ENCODE measurements at places on chromosomes 3 and 15. TPM values are rescaled to one million over a fixed set of nuclear protein-coding genes. Genes with fewer than 3 reads are reported as not detected.
A peak's percentile ranks its signal among the peaks of the same experiment; 100 is the strongest.

GRCh38 chr3:186454881-186455703 is 89.1 kb downstream of the CRYGS start:
- no peak overlapping the region for H3K27ac ChIP-seq
- no peak for DNase-seq
- no peak overlapping the region for H3K4me3 ChIP-seq
- no peaks in the 10 kb centered on the region for H3K36me3 ChIP-seq

GRCh38 chr15:49415638-49416037 is 7.4 kb upstream of the FGF7 start:
- H3K4me1 ChIP-seq: no peaks in the 10 kb centered on the region
- no peaks in the 10 kb centered on the region for H3K36me3 ChIP-seq
- no peak for DNase-seq
- no peak overlapping the region for H3K27ac ChIP-seq
- no peak overlapping the region for H3K4me3 ChIP-seq

DNA sequence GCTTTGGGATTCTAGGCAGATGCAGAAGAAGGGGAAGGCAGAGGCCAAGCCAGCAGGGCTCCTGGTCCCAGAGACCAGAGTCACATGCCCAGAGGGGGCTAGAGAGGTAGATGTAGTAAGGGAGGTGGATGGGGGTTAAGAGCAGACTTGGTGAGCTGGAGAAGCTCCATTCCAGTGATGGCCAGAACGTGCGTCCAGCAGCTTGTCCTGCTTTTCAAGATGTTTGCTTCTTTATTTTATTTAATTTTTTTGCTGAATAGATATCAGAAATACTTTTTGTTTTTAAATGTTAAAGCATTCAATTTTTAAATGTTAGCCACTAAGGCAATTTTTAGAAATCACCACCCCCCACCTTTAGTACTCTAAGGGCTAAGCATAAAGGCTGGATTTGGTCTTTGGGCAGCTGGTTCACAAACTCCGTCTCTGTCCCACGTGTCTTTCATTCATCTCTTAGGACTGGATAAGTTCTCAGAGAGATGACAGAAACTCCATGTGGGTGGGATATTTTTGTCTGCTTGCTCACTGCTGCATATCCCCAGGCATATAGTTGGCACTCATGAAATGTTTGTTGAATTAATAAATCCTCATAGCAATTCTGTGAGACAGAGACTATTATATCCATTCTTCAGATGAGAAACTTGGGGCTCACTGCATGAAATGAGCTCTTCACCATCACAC is 6.7 kb downstream of the COLQ start:
- no peaks in the 10 kb centered on the region for H3K27me3 ChIP-seq
- peaks cover 9% of the 10 kb centered on the region for H3K4me1 ChIP-seq
- no peak for DNase-seq
- no peak overlapping the region for H3K4me3 ChIP-seq
- H3K27ac ChIP-seq: no peak overlapping the region
- H3K36me3 ChIP-seq: no peaks in the 10 kb centered on the region

DNA sequence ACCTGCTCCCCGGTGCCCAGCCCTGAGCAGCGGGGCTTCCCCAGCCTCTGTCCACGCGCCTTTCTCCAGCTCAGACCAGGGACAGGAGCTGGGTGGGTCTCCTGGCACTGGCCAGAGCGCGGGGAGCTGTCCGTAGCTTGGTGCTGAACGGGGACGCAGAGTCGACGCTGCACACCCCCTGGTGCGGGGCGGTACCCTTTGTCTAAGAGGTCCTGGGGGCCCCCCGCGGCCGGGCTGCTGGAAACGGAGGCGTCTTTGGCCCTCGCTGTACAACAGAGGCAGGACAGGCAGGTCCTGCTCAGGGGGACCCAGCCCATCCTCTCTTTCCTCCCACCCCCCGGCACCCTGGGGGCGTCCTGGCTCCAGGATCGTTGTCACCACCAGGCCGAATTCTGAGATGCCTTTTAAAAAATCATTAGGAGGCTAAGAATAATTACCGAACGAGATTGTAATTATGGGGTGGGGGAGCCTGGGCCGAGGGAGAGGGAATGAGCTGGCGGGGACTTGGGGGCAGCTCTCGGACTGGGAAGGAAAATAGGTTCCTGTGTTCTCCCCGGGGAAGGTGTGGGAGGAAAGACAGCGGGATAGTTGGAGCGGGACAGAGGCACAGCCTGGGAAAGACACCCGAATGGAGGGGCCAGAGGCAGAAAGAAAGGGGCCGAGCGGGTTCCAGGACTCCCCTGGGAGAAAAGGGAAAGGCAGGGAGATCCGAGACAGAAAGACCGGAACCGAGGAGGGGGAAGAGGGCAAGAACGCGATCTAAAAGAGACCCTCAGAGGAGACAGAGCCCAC is 4.1 kb upstream of the SKOR1 start:
- H3K36me3 ChIP-seq: peaks cover 3% of the 10 kb centered on the region
- H3K27ac ChIP-seq: no peak overlapping the region
- peaks cover 88% of the 10 kb centered on the region for H3K27me3 ChIP-seq
- DNase-seq: no peak
- peak overlapping the region; percentile 5 for H3K4me3 ChIP-seq

DNA sequence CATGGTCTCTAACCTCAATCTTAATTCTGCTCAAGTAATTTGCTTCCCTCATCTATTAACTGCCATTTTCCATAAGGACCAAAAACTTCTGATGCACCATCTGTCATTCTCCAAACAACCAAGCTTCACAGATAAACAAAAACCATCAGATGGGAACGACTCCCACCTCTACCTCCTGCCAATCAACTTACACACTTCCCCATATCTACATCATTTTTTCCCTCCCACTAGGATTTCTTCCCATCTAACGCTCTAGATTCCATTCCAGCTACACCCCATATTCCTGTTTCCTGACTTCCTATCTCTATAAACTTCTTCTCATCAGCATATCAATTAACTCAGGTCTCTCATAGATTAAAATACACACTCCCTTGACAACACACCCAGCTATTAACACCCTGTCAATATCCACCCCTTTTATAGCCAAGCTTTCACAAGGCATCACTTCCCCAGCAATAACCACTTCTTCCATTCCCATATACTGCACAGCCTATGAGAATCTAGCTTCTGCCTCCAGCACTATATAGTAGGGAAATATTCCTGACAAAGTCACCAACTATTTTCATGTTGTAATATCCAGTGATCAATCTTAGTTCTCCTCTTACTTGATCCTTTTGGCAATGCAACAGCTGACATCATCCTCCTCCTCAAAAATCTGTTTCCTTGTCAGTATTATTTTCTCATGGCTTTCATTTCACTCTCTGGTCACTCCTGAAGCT is 39.2 kb downstream of the SNX4 start:
- H3K4me3 ChIP-seq: no peak overlapping the region
- H3K36me3 ChIP-seq: peaks cover 6% of the 10 kb centered on the region
- no peak for DNase-seq
- no peaks in the 10 kb centered on the region for H3K27me3 ChIP-seq

DNA sequence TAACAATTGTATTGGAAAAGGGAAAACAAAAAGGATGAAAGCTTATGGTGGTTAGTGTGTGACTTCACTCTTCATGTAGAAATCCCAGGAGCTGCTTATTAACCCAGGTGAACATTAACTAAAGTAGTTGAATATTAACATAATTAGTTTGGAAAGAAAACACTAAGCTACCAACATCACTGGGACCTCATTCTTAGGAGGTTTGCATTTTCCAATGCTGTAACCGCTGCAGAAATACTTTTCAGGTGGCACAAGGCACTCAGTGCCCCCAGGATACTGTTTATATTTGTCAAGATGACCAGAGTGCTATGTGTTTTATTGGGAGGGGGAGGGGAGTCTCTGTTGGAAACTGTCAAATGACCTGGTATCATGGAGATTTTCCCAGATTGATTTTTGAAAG is 25.9 kb upstream of the VILL start:
- peaks cover 6% of the 10 kb centered on the region for H3K4me1 ChIP-seq
- H3K36me3 ChIP-seq: no peaks in the 10 kb centered on the region
- DNase-seq: no peak
- no peak overlapping the region for H3K27ac ChIP-seq
- no peak overlapping the region for H3K4me3 ChIP-seq

GRCh38 chr15:67382723-67383122 is 128.1 kb downstream of the IQCH start:
- no peak for DNase-seq
- H3K4me1 ChIP-seq: no peaks in the 10 kb centered on the region
- peaks cover 10% of the 10 kb centered on the region for H3K27me3 ChIP-seq
- no peaks in the 10 kb centered on the region for H3K36me3 ChIP-seq
- H3K4me3 ChIP-seq: no peak overlapping the region

DNA sequence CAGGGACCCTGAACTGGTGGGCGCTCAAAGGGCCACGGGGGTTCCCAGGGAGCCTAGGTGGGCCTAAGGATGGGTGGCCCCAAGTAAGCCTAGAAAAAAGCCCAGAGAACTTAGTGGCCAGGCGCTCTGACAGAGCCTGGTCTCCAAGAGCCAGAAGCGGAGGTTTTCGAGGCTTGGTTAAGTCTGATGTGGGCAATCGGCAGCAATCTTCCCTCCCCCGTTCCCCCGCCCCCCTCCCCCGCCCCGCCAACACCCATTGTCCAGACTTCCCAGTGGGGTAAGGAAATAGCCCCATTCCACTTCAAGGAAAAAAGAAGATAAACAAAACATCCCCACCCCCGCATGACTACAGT is 6.7 kb downstream of the EOMES start:
- H3K36me3 ChIP-seq: no peaks in the 10 kb centered on the region
- H3K4me1 ChIP-seq: peaks cover 32% of the 10 kb centered on the region
- DNase-seq: no peak
- H3K4me3 ChIP-seq: no peak overlapping the region

DNA sequence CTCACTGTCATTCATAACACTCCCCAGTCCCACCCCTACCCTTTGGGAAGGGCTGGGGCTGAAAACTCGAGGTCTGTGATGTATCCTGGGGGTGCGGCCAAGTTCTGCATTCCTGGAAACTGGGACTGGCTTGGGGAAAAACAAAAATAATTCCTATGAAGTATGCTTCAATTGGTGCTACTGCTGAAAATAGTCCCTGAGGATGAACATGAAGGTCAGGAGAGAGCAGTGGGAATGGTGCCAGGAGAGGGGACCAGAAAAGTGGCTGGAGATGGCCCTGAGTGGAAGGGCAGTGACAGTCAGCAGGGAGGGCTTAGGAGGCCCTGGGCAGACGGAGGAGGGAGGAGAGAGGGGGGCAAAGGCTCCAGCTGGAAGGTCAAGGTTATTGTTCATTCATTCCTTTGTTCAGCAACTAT is 4.8 kb upstream of the ISLR start:
- H3K4me1 ChIP-seq: no peaks in the 10 kb centered on the region
- H3K4me3 ChIP-seq: no peak overlapping the region
- DNase-seq: no peak
- H3K27ac ChIP-seq: no peak overlapping the region
- H3K36me3 ChIP-seq: no peaks in the 10 kb centered on the region
- H3K27me3 ChIP-seq: no peaks in the 10 kb centered on the region

DNA sequence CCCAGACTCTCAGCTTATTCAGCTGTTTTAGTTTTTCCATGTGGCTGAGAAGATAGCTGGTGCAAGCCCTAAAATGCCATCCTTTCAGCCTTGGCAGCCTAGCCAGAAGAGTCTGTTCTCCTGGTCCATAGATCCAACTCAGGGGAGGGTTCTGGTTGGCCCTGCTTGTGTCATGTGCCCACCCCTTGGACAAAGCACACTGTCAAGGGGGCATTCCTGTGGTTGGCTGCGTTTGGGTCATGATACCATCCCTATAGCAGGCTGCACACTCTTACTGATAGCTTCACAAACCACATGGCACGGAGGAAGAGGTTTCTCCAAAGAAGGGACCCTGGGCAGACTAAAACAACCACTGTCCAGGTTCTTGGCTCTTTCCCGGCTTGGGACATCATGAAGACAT is 8.4 kb upstream of the FSTL1 start:
- H3K4me1 ChIP-seq: peaks cover 5% of the 10 kb centered on the region
- no peaks in the 10 kb centered on the region for H3K27me3 ChIP-seq
- H3K36me3 ChIP-seq: no peaks in the 10 kb centered on the region
- no peak for DNase-seq
- H3K27ac ChIP-seq: no peak overlapping the region

DNA sequence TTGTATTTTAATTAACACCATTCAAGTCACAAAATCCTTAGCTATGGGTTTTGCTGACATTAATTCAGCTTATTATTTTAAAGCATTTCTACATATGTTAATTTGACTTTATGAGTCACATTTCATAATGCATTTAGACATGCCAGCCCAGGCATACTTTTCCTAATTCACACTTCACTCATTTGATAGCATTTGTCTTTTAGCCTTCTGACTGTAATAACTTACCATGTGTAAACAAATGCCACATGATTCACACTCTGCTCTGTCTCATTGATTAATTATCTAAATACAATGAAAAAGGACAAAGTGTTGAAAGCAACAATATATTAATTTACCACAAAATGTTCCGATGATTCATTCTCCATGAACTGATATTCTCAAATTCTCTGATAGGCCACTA is 927.8 kb upstream of the EPHA6 start:
- no peak overlapping the region for H3K27ac ChIP-seq
- H3K4me1 ChIP-seq: no peaks in the 10 kb centered on the region
- DNase-seq: no peak
- no peak overlapping the region for H3K4me3 ChIP-seq
- H3K36me3 ChIP-seq: no peaks in the 10 kb centered on the region

GRCh38 chr15:66954601-66955000 is 110.8 kb upstream of the SMAD3 start:
- H3K27me3 ChIP-seq: no peaks in the 10 kb centered on the region
- no peak overlapping the region for H3K4me3 ChIP-seq
- H3K36me3 ChIP-seq: no peaks in the 10 kb centered on the region
- no peak for DNase-seq
- peaks cover 7% of the 10 kb centered on the region for H3K4me1 ChIP-seq

DNA sequence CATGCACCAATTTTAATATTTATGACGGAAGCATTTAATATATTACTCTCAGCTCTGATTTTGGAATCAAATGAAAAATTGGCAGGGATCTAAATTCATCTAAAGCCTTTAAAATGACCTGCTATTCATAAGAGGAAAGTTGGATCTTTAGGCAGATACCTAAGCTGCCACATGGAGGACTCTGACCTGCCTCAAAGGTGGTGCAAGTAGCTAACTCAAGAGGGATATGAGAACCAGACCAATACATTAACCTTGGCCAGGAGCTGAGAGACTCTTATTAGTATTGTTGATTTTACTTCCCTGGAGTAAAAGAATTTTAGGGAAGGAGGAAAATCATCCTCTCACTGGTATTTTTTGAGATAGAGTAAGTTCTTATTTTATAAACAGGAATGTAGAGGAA is 17.7 kb downstream of the ZNF654 start:
- H3K36me3 ChIP-seq: peaks cover 26% of the 10 kb centered on the region
- no peak overlapping the region for H3K27ac ChIP-seq
- H3K4me3 ChIP-seq: no peak overlapping the region

GRCh38 chr3:133563186-133563591 is 10.3 kb upstream of the CDV3 start:
- no peak overlapping the region for H3K4me3 ChIP-seq
- peaks cover 2% of the 10 kb centered on the region for H3K36me3 ChIP-seq
- H3K4me1 ChIP-seq: no peaks in the 10 kb centered on the region
- H3K27ac ChIP-seq: no peak overlapping the region
- DNase-seq: no peak
- no peaks in the 10 kb centered on the region for H3K27me3 ChIP-seq

The HES1 gene
- not detected for total RNA-seq

The C3orf70 gene
- total RNA-seq: 0.06 TPM

Data from activated naive CD8-positive, alpha-beta T cell treated with anti-CD3 and anti-CD28 coated beads for 36 hours (primary cell).